ENCODE measurements at places on chromosomes 5 and 9. TPM values are rescaled to one million over a fixed set of nuclear protein-coding genes. Genes with fewer than 3 reads are reported as not detected.
A peak's percentile ranks its signal among the peaks of the same experiment; 100 is the strongest.

SPEF2 gene
- total RNA-seq = 5.8 TPM

DNA sequence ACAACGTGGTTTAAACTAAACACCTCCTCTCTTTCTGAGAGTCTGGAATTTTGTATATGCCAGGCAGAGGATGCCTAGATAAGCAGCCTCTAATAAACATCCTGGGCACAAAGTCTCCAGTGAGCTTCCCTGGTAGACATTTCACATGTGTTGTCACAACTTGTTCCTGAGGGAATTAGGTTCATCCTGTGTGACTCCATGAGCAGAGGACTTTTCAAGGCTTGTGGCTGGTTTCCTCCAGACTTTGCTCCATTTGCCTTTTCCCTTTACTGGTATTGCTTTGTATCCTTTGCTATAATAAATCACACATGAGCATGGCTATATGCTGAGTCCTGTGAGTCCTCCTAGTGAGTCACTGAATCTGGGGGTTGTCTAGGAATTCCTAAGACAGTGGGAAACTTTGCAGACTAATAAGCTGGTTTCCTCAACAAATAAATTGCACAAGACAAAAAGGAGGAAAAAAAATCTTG, 77.4 kb downstream of the NR2F1-AS1 start:
- ATAC-seq = no peak

GRCh38 chr5:125125031-125125823, 378.8 kb upstream of the ZNF608 start:
- no peak for ATAC-seq

IL3 gene
- not detected for total RNA-seq

GRCh38 chr9:84315278-84315877, 25.2 kb downstream of the SLC28A3 start:
- ATAC-seq = no peak

DNA sequence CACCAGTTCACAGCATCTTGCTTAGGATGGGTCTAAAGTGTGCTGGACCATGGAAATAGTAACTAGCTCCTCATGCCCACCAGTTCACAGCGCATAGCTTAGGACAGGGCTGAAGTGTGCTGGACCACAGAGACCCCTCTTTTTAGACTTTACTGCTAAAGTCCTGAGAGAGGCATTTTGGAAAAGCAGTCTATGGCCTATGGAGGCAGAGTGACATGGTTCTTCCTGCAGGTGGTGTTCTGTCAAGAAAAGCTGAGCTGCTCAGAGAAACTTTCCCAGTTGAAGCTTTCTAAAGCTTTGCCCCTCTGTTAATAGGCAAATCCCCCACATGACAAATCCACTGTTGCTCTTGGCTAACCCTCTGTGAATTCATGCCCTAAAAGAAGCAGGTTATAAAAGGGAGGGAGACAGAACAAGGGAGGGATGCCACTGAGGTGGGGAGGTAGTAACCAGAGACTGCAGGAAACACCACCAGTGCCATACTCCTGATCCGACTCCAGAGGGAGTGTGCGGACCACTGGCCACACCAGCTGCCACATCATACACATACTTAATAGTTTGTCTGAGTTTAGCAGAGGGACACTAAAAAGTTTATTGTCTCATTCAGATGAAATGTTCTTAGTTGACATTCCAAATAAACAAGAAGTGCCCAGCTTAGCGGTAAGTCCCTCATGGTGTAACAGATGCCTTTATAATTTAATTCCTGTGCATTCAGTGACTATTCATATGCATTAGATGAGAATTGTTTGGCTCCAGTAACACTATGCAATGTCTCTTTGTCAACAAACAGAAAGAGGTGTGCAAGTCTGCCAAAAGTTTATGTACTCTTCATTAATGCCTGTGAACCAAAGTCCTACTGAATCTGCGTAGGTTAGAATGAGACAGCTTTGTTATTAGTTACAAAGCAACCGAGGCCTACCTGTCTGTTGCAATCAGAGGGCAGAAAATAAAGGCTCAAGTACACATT, 236.2 kb upstream of the NFIL3 start:
- no peak for ATAC-seq

IFNB1 gene
- not detected for total RNA-seq

SUSD3 gene
- 4.7 TPM for total RNA-seq

NTRK2 gene
- 8.5 TPM for total RNA-seq

DNA sequence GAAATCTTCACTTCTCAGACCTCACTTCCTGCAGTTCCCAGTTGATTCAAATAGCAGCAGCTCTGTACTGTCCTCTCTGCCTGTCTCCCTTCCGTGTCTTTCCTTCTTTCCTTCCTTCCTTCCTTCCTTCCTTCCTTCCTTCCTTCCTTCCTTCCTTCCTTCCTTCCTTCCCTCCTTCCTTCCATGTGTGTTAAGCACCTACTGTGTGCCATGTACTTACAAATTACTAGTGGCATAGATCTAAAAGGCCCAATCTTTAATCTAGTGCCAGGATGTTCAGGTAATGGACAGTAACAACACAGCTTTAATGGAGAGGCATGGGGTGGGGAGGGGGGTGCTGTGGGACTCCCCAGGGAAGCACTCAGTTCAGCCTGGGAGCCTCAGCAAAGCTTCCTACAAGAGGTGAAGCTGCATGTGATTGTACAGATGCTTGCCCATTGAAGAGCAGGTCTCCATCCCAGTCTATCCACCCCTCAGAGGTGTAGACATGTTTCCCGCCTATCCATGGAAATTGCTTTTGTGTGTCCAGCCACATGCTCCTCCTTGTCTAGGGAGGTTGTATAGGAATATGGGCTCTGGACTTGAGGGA, 106.0 kb downstream of the RGS3 start:
- ATAC-seq = no peak

- ATAC-seq = peak; percentile 66
Observed at GRCh38 chr9:2623288-2624050, 1.9 kb downstream of the VLDLR start.

DNA sequence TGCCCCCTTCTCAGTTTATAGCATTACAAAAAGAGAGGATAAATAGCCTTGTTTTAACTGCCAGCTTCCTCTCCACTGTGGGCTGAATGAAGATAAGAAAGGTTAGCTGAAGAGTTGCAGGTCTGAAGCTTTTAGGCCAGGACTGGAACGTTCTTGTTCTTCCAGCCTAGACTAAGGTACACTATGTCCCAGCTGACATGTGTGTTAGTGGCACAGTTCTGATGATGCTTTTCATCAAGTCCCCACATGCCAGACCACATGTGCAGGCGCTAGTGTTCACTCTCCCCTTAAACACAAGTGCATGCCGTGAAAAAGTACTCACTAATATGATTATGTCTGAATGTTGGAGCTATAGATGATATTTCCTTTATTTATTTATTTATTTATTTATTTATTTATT, 40.7 kb downstream of the STXBP1 start:
- ATAC-seq = no peak

GRCh38 chr9:33182519-33182918, 15.4 kb upstream of the B4GALT1 start:
- peak; percentile 64 for ATAC-seq

LRRC26 gene
- not detected for total RNA-seq

DNA sequence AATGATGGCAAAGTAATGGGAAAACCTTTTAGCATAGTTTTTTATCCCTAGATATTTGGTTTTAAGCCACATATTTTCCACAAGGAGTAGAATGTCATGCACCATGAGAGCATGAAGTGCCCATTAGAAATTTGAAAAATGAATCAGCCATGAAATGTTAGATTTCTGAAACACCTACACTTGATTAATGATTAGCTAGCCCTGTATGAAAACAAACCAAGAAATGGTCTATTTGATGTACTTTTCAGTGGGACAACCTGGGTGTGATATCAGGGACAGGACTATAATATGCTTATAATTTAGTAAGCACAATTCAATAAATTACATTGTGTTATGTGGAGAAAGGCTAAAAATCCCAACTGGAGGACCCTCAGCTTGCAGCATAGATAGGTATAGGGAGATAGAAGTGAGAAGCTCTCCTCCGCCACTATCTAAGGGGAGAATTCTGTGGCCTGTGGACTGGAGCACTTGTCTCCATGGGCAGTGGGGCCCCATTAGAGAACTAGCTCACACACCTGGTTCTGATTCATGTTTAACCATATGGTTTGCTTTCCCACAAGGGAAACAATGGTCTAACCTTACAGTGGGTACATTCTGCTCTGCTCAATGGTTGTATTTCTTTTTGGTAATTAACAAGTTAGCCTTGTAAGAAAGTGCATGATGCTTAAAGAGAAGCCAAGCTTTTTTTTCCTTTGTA, 35.2 kb downstream of the NUP214 start:
- no peak for ATAC-seq

DNA sequence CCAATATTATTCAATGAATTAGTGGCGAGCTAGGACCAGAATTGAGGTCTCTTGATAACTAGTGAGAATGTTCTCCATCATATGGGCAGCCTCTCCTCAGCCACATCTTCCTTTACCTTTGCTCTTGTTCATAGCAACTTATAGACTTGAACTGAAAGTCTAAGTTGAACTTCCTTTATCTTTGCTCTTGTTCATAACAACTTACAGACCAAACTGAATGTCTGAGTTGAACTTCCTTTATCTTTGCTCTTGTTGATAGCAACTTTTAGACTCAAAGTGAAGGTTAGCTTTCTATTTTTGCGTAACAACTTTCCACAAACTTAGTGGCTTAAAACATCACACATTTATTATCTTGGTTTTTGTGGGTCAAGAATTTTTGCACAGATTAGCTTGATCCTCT, 146.4 kb upstream of the C9orf72 start:
- no peak for ATAC-seq

GRCh38 chr9:95035846-95036245, 281.7 kb downstream of the FANCC start:
- ATAC-seq = no peak

DNA sequence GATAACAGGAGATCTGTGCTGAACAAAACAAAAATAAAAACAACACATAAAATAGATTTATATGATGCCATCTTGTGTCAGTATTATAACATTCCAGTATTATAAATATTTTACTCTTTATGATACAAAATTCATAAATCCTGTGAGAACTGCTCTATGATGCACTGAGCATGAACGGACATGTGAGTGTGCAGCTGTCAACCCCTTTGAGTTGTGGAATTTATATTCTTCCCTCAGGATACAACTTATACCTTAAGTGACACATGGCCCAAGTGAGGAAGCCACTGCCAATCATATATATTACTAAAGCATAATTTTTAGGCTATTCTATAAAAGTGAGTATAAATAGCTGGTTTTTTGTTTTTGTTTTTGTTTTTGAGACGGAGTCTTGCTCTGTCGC, 116.0 kb upstream of the OR13F1 start:
- ATAC-seq = no peak

DNA sequence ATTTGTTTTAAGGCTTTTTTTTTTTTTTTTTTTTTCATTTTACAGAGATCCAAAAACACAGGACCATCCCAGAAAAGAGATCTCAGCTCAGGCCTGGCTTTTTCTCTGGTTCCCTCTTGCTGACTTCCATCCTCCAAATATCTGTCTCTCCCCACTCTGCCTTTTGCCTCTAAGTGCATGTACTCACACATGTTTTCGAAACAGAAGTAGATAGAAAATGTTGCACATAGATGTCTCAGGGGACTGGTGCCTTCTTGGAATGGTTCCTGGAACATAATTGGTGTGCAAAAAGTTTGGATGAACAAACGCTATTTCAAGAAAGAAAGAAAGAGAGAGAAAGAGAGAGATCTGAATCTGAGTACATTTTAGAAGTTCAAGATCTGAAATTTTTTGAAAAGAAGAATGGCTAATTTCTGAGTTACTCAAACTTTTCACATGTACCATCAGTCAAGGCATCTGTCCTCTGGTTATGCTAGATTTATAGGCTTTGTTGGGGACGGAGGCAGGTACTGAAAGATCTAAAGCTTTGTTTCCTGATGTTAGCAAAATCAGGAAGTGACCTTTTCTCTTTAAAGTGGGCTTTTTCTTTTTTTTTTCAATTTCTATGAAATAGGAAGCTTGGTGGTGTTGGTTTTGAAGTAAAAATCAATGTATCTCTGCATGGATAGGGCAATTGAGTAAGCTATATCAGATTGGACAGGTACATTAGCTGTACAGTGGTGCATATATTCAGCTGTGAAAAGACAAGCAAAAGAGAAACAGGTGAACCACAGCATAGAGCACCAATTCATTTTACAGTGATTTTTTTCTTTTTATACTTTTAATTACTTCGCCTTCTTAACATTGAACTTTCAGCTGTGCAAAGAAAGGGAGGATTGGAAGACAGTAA, 8.5 kb upstream of the TNFSF8 start:
- no peak for ATAC-seq

ARID3C gene
- total RNA-seq = not detected

DNA sequence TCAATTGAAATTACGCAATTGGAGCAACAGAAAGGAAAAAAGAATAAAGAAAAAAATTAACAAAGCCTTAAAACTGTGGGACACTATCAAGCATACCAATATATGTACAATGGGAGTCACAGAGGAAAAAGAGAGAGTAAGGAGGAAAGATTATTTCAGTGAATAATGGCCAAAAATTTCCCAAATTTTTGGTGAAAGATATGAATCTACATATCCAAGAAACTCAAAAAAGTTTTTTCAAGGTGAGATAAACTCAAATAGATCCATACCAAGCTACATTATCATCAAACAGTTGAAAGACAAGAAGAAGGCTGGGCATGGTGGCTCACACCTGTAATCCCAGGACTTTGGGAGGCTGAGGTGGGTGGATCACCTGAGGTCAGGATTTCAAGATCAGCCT, 8.8 kb upstream of the BRD3 start:
- ATAC-seq = no peak

BTNL9 gene
- total RNA-seq = 12.7 TPM

ISL1 gene
- 17.6 TPM for total RNA-seq

DNA sequence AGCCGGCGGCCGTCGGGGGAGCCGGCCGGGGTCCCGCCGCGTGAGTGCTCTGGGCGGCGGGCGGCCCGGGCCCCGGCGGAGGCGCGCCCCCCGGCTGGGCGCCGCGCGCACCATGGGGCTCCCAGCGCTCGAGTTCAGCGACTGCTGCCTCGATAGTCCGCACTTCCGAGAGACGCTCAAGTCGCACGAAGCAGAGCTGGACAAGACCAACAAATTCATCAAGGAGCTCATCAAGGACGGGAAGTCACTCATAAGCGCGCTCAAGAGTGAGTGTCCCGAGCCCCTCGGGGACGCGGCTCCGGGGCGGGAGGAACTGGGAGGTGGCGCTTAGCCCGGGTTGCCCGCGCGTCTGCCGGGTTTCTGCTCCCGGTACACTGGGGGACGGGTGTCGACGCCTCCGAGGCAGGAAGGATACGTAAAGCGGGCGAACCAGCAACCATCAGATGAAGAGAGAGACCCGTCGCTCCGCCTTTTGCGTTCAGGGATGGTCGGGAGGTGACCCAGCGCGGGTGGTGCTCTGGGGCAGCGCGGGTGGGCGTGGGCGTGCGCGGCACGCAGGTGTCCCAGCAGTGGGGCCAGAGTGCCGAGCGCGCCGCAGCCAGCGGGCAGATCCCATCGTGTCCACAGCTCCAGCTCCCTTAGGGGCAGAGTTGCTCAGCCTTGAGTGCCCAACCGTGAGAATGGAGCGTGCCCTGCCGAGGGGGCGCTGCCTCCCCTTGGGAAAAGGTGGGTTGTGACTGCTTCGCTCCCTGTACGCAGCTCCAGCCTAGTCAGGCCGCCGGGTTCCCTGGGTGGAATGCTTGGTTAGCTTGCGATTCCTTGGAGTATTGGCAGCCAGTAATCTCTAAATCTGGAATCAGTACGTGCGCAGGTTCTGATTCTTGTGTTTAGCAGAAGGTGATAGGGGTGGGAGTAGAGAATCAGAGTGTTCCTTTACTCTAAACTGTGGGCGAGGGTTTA, 753 bp downstream of the ARHGAP26 start:
- ATAC-seq = peak; percentile 37

Measured in gastroesophageal sphincter (tissue), 4 donors.